ENCODE measurements at places on chromosomes 11 and 22. TPM values are rescaled to one million over a fixed set of nuclear protein-coding genes. Genes with fewer than 3 reads are reported as not detected.

The BCL2L13 gene
- 36.2 TPM for total RNA-seq

The DDX25 gene
- not detected for total RNA-seq

The CRYBB2 gene
- 1.4 TPM for total RNA-seq

The KCTD14 gene
- 1.8 TPM for total RNA-seq

The FZD4 gene
- 112 TPM for total RNA-seq

The JAML gene
- total RNA-seq = 0.39 TPM

The SHISA8 gene
- not detected for total RNA-seq

The SNAP29 gene
- total RNA-seq = 26.7 TPM

All from endothelial cell of umbilical vein (primary cell).